ENCODE measurements at places on chromosomes 7 and 10.
A peak's percentile ranks its signal among the peaks of the same experiment; 100 is the strongest.

DNA sequence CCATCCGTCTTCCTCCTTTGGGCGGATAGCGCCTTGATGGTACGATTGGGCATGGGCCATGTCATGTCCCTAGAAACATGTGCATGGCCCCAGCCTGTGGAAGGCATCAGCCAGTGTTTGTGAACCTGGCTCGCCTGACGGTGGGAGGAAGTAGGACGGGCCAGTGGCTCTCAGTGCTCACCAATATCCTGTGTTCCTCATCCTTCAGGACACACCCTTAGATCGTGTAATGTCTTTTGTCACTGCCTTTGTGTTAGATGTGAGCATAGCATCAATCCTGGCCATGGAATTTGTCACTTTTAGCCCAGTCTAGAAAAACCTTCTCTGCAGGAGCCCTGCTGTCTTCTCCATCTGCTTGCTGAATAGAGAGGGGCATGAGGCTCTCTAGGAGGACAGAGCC, 77.6 kb downstream of the PFKFB3 start:
- no peak for DNase-seq

DNA sequence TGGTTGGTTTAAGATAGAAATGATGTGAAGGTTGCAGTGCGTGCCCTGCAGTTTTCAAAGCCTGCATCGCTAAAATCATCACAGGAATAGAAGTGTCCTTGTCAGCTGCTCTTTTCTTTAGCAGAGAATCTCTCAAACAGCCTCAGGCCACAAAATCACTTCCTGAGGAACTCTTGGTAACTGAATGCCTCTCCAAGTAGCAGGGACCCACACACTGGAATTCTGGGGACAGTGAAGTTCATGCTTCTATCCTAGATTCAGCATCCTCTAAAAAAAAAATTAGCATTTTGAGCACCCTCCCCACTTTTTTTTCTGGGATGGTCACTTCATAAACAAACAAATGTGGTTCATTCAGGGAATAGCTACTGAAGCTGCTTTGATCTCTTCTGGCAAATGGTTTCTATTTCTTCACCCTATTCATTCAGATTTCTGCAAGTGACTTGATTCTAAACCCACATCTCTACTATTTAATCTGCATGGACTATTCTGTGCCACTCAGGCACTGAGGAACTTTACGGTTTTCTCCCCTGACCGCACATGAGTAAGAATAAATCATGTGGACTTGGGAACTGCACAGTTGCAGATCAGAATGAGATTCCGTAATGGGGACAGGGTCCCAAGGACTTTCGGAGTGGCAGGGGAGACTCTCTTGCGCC, 306.9 kb downstream of the FRMD4A start:
- DNase-seq: no peak

GRCh38 chr7:1914321-1914720, 244.2 kb downstream of the ELFN1 start:
- DNase-seq: no peak

DNA sequence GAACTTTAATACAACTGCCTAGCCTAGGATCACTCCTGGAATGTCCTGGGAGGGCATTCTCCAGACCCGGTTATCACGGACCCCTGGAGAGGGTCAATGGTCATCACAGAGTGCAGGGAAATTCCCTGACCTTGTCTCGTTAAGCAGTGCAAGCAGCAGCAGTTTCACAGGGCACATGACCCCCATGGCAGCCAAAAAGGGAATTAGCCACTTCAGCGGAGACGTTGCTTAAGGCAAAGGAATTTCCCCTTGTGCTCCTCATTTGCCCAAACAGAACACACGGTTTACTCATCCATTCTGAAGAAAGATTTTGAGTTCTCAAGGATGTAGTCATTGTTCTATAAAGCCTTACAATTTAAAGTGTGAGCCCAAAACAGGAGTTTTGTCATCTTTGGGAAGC, 260.3 kb downstream of the SNX13 start:
- DNase-seq: no peak

DNA sequence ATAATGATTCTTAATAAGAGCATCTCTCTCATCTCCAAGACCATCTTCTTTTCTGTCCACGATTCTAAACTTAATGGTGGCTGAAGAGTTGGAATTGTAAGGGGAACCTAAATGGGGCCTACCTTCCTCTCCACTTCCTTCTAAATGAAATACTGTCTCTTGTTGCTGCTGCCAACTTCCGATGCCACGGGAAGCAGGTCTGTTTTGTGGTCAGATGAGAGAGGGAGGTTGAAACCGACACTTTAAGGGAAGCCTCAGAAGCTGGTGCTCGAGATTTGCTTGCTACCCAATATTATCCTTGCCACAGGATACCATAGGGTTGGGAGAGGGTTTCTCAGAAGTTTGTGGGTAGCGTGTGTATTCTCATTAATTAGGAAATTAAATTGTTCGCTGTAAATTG, 464.1 kb downstream of the SUGCT start:
- no peak for DNase-seq

DNA sequence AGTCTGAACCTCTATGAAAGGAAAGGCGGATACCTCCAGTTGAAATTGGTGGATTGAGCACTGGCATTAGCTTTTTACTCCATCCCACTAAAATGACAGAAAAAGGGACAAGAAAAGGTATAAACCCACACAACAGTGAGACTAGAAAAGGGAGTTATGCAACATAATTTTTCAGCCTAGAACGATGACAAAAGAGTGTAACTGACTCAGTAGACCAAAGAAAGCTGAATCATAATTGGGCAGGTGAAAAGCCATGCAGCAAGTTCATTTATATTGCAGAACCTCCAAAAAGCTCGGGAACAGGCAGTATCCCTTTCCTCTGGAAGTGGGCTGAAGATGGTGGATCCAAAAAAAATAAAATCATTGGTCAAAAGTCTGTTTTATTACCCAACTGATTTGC, 30.5 kb upstream of the ZCCHC24 start:
- no peak for DNase-seq

GRCh38 chr7:156021471-156021870, 209.2 kb upstream of the SHH start:
- DNase-seq: no peak

DNA sequence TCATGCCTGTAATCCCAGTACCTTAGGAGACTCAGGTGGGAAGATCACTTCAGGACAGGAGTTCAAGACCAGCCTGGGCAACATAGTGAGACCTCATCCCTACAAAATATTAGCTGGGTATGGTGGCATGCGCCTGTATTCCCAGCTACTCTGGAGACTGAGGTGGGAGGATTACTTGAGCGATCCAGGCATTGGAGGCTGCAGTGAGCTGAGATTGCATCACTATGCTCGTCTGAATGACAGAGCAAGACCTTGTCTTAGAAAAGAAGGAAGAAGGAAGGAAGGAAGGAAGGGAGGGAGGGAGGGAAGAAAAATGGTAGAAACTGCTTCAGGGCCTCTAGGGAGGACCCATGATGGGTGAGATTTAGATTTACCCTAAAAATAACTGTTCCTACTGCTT, 112.3 kb downstream of the SPDYE5 start:
- no peak for DNase-seq

DNA sequence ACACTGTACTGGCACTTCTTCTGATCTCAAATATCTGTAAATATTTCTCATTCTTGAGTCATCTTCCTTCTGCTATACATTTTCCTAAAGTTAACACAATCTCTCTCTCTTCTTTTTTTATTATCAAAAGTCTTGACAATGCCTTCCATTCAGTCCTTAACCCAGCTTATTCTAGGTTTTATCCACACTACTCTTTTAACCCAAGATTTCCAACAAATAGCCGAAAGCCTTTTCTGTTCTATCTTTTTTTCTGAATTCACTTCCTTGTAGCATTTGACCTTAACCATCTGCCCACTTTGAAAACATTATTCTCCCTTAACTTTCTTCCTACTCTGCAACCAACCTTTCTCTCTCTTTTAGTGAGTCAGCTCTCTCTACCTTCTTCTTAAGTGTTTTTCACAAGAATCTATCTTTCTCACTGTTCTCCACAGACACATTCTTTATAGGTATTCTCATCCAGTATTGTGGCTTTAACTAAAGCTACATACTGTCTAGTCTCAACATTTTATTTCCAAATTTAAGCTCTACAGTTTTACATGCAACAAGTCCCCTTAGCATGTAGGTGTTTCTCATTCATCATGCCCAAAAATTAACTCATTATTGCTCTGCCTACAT, 915.6 kb downstream of the KCNMA1 start:
- no peak for DNase-seq

DNA sequence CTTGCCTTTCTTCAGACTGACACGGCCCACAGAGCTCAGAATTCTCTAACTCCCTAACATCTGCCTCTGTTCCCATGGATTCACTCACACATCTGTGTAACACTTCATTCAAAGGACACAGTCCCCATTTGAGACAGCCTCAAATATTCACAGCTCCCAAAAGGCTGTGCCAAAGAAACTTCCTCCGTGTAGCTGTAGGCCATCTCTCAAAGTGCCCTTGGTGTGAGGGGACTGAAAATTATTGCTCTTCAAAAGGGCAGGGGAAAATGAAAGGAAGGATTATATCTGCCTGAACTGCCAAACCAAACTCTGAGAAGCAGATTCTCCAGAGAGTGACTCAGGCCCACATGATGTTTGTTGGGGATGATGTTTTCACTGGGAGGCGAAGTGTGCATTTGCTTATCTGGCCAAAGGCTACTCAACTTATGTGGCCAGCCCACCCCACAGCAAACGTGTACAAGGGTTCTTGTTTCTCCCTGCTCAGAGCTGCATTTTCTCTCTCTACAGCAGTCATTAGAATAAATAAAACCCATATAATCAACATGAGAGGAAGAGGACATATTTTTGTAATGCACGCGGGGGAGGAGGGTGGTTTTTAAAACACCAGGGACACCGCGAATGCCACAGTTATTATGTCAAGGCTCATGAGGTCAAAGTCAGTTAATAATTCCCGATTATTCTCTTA, 302.4 kb upstream of the NFE2L3 start:
- DNase-seq: no peak

DNA sequence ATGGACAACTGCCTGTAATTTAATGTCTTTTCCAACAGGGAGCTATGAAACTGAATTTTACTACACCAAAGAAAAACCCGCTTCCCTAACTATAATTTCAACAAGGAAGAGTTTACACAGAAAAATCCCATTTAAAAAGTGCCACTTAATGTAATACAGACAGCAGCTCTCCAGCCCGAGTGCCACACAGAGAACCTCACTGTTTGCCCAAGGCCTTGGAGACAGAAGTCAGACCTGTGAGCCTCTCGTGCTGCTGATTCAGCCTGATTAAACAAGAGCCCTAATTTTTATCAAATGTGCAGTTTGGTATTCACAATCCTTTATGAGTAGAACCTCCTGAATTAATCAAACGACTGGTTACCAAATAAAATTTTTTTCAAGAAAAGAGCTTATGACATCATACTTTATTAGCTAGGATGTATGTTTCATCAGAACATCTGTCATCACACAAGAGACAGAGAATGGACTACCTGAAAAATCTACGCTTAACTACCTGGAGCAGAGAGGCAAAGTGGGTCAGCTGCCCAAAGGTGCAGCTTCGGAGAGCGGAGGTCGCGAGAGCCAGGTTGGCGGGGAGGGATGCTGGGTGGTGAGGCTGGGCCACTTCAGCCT, 543.6 kb downstream of the SDK1 start:
- no peak for DNase-seq

DNA sequence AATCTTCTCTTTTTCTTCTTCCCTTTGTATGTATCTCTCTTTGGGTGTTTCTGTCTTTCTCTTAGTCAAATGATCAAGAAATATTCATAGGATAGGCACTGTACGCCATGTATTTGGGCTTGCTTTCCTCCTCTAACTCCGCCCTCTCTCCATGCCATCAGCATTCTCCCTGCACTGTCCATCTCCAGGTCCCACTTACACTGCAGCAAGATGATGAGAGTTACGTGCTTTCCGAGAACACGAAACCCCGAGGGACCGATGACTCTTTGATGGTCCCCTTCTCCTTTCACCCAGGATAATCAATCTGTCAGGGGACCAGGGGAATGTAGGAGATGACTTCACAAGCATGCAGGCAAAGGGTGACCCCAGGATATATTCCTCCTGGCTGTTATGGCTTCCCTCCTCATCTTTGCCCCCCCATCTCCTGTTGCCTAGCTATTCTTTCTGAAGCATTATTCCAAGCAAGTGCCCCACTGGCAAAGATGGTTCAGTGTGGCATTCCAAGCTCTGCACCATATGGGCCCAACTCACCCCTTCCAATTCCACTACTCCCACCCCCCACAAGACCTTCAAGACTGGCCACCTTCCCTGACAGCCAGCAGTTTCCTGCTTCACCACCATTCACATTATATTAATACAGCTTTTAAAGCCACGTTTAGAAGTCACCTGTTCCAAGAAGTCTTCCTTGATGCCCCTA, 40.0 kb downstream of the HIF1AN start:
- DNase-seq: no peak

DNA sequence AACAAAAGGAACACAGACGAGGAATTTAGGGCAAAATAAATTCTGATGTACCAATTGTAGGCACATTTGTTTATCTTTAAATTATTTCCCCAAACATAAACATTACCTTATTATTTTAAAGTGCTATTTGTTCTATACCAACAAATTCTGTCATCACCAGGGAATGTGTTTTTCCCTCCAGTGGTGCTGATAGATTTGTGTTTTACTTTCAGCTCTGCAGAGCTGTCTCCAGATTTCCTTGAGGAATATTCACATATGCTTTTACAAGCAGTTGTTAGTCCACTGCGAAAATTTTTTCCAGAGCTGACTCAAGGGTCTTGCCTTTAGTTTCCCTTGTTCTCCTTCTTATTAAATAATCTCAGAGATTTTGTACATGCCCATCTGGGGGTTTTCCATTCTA, 362.8 kb downstream of the PHF14 start:
- DNase-seq: no peak

GRCh38 chr7:29005406-29005805, 47.3 kb upstream of the TRIL start:
- DNase-seq: no peak

DNA sequence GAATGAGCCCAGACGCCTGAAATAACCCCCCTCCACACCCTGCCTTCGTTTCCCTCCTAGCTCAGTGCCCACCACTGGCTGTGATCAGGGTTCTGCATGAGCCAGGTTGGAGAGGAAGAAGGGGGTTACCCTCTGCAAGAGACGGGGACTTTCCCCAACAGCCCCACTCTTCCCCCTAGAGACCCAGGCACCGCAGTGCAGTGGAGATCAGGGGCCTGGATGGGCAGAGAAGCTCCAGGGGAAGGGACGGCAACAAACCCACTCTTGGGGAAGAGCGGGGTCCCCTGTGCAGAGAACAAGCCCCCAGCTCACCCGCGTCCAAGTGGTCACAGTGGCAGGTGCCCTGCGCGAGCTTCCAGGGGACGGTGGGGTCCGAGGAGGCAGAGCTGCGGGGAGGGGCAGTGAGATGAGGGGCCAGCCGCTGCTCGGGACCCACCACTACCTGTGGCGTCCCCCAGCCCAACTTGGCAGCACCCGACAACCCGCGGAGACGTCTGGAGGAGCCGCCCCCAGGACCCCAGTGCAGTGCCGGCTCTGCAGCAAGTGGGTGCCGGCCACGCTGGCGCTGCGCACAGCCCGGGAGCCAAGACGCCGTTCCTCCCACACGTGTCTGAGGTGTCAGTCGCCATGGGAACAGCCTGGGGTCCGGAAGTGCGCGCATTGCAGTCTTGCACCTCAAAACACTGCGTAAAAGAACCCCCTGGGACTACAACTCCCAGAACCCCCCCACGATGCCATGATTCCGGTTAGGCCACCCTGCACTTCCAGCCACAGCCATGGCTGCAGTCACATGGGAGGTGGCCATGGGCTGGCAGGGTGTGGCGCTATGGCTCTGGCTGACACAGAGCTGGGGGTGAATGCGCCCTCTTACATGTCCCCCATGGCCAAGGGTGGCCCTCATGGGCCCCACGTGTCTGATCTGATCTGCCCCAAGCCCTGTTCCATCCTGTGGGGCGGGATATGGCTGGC, 45.8 kb upstream of the WIPI2 start:
- DNase-seq: peak; percentile 33

GRCh38 chr7:38929460-38930171, 20.6 kb upstream of the VPS41 start:
- DNase-seq: no peak

All from stimulated activated CD4-positive, alpha-beta T cell treated with anti-CD3 and anti-CD28 coated beads, TNF-alpha, amount 100 ng/mL, for 1 hour (primary cell).